Ecto neural progenitor cell (in vitro differentiated cells): ENCODE measurements at places on chromosomes 11 and 22.

GRCh38 chr11:68303083-68303482 lies 9.3 kb upstream of the LRP5 start:
- DNase-seq = no peak

DNA sequence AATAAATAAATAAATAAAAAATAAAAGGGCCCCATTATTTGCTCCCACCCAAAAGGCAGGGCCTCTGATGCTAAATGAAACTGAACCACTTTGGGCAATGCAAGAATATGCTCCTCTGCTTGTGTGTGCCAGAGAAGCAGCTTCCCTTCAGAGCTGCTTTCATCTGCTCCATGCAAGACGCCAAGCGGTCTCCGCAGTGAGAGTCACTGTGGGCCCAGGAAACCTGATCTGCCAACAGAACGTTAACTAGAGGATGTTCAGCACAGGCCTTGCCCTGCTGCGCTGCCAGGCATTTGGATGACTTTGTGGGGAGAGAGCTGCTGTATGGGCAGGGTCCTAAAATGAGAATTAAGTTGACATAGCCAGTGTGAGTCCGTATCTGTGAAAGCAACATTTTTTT lies 43.7 kb upstream of the APOA1 start:
- DNase-seq = no peak

DNA sequence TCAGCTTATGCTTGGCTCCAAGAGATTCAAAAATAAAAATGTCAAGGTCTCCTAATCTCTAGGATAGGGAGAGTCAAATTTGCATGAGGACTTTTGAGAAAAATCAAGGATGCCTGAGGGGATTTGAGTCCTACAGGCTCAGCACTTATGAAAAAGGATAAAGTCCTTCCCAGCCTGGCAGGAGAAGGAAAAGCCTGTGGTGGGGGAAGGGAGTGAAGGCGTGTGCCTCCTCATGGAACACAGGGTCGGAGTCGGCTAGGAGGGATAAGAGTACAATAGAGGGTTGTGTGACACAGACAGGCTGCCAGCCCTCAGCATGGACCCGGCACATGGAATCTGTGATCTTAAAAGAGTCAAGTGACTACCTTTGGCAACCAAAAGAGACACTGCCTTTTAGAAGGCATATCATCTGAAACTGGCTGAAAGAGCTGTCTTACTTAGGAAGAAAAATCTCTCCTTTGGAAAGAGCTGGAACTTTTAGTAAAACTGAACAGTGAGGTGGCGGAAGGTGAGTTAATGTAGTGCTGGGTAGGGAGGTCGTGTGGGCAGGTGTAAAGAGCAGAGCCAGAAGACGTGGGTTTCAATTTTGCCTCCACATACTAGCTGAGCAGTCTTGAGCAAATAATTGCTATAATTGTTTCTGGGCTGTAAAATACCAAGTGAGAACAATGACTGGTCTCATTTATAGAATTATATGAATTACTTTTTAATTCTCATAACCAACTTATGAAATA lies 58.8 kb upstream of the RDX start:
- peak; percentile 72 for DNase-seq

DNA sequence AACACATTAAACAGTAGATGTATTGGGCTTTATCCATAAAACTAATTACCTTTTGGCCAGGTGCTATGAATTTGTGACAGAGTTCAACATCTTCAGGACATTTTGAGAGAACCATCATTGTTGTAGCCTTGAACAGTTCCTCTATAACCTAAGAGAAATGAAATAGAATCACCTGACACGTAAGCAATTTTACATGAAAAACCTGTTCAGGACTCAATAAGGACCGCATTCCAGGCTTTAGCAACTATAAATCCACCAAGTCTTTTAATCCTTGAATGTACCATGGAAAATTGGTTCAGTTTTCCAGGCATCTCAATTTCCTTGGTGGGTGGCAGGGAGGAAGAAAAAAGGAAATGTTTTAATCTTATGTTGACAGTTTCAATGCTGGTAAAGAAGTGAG lies 60.9 kb upstream of the GAB2 start:
- DNase-seq = no peak

- DNase-seq = no peak
These were observed 13.2 kb upstream of the PAFAH1B2 start for GRCh38 chr11:117130879-117131278.

DNA sequence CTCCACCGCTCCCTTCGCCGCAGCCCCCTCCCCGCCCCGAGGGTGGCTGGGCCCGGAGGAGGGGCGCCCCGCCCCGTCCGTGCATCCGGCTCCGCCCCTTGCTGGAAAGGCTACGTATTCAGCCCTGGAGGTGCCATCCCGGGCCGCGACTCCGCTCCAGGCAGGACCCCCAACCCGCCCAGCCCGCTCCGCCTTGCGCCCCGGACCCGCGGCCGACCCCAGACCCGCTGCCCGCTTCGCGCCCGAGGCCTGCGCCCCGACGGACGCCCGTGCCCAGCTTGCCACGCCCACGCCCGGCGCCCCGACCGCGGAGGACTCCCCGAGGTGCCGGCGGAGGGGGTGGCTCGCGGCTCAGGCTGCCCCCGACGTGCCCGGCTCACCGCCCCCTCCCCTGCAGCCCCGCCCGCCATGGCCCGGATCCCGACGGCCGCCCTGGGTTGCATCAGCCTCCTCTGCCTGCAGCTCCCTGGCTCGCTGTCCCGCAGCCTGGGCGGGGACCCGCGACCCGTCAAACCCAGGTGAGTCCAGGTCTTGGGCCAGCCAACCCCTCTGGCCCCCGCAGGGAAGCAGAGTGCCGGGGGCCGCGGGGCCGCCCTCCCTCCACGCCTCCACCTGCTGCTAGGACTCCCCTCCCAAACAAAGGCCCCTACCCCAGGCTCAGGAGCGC lies at the start of gene ADM2:
Gene ADM2, plus strand, starts transcription at position 104 of the 667 bp plus-strand sequence. Its CDS starts 305 bp downstream, at position 409.
- DNase-seq = peak; percentile 82

DNA sequence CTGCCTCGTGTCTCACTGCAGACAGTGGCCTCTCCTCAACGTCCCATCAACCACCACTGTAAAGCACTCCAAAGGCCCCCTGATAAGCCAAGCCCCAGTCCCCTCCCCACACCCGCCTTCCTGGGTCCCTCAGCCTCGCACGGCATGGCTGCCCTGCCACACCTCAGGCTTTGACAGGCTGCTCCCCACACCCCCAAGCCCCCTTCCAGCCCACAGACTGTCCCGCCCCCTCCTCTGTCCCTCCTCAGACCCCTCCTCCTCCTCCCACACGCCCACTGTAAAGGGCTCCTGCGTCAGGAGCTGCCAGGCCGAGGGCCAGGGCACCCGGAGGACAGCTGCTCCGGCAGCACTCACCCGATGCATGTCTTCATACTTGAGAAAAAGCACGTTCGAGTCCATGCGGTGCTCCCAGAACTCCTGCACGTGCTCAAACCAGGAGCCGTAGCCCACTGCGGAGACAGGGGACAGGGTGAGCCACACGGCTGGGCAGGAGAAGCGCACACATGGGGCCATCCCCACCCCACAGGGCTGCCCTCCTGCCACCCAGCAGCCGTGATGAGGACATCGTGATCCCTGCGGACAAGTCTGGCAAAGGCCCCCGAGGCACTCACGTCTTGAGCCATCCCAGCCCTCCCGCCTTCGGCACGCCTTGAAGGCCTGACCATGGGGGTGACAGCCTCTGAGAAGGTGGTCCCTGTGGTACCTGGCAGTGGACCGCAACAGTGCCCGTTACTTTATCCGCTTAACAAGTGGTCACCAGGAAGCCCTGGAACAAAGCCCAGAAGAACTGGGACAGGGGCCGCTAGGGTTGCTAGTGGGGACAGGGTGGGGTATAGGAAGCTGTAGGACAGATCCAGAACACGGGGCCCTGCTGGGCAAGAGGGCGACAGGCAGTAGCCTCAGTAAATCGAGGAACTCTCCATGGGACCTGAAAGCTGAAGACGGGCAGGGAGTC lies 21.5 kb upstream of the EFCAB6 start:
- DNase-seq = no peak

DNA sequence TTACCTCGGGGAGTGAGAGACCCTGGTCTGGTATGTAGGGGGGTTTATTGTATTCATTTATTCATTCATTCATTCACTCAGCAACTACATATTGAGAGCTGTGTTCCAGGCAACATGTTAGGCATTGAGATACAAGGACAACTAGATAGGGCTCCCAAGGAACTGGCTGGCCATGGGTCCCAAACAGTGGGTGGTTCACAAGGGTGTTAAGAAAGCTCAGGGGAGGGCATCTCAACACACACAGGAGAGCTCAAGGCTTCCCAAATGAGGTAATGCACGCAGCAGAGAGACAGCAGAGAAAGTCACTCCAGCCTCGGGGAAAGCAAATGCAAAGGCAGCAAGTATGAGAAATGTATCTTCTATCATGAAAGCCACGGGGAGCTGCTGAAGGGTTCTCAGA lies 51.8 kb downstream of the BTG4 start:
- no peak for DNase-seq

DNA sequence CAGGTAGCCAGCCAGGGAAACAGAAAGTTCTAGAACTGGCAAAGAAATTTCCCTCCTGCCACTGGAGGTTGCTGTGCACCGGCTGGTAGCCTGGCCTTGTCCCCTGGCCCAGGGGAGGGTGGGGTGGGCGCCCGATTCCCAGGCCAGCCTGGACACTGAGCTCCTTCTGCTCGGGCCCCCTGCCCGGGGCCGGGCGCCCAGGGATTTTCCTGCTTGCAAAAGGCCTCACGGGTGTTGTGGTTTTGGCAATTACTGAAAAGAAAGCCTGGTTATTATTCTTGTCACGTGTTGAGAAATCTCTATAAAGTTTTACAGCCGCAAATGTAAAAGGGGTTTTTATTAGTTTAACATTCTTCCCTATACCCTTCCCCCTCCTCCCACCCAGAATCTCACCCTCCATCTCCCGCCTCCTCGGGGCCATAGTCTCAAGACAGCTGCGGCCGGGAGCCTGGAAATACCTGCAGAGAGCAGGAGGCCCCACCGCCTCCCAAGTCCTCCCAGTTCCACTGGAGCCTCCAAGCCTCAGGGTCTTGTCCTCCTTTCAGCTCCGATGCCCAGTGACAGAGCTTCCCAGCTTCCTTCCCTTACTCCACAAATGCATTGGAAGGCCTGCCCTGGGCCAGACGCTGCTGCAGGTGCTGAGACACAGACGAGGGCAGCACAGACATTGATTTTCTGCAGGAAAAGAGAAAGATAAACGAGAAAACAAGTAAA lies 1515.6 kb downstream of the TBC1D22A start:
- no peak for DNase-seq

DNA sequence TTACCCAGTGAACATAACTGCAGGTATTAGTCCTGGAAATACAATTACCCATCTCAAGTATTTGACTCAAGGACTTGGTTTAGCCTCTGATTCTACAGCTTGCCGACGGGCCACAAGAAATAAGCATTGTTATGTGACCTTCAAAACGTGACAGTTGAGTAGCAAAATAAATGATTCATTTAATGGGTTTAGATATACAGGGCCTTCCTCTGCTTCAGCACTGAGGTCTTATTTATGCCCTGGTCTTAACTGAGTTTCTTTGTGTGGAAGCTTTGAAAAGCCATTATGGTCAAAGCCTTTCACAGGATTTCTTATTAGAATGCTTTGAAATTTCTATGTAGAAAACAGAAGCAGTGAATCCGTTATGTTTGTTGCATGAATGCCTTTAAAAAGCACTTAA lies 899.2 kb upstream of the API5 start:
- no peak for DNase-seq

DNA sequence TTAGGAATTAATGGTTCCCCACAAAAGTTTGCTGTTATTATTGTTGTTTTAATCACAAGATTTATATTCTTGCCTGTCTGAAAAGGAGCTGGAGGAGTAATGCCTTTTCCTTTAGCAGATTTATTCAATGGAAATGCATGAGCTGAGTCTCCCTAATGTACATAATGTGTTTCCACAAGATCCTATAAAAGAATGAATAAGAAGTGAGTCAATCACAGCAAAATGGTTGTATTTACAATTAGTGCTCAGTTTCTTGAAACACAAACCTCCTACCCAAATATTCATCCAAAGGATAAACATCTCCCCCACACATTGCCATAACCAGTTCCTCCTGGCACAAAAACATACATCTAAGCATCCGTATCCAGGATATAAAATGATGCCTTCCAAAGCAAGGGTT lies 33.3 kb downstream of the ME3 start:
- DNase-seq = no peak

GRCh38 chr11:101914341-101914737 lies 471 bp upstream of the CEP126 start:
- no peak for DNase-seq

DNA sequence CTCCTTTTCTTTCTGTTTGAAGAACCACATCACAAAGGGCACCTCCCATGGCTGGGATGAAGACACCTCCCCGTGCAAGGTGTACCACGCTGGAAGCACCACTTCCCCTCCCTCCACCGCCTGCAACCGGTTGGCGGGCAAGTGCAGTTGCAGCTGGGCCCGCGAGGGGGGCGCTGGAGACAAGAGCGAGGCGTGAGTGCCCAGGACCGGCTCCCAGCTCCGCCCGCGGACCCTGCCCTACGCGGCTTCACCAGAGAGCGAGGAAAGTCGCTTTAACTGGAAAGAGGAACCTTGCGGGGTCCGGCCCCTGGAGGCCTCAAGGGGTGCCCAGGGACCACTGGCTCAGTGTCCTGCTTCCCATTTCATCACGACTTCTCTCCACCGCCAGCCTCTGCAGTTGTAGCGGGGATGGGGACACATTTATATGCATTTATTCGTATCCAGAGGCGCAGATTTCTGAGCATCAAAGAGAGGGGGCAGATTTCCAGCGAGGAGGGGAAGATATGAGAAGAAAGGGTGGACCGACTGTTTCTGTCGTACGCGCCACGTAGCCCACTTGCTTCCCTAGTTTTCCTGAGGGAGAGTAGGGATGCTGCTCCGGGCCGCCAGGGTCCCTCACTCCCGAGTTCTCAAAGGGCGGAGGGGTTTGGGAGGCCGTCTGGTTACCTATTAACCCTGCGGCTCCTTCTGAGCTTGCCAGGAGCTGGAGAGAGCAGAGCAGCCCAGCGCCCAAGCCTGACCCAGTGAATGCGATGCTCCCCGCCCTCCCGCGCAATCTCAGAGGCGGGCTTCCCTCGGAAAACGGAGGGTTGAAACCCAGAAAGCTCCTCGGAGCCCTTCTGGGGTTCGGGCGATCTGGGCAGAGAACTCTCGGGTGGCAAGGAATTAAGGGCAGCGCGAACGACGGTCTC lies 3.5 kb downstream of the ESAM start:
- DNase-seq = peak; percentile 90

DNA sequence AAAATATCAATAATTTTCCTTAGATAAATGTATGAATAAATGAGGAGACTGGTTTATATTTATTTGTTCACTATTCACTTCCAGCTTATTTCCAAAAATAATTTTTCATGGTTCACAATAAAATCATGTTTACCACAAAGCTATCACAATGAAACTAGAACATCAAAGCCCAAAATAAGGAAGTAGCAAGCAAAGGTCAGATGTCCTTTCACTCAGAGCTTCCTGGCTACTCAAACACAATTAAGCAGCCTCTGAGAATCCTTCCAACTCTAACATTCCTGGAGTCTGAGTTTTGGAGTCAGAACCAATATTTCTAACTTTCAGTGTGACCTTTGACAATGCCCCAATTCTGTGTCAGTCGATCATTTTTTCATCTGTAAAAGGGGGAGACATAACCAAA lies 527.0 kb downstream of the SOX6 start:
- DNase-seq = no peak
